GM13976 (cell line): ENCODE measurements at places on chromosomes 7 and 10.

- no peak for DNase-seq
These were observed 361.3 kb upstream of the MKI67 start for GRCh38 chr10:128487517-128487916.

- no peak for DNase-seq
These were observed 17.1 kb upstream of the SEPHS1 start for GRCh38 chr10:13365243-13365642.

DNA sequence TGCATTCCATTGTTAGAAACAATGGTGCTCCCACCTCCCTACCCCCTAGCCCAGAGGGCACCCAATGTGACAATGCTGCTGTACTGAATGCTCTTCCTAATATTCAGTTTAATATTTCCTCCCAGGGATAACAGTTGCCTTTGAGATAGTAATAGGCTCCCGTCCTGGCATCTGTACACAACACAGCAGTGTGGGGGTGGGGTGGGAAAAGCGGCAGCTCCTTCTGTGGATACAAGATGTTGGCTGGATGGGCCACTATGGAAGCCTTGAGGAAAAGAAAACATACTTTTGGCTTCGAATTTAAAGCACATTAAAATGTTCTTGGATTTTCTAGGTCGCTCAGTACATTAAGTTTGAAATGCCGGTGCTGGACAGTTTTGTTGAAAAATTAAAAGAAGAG lies 9.2 kb upstream of the ZNF22 start:
- DNase-seq: no peak

DNA sequence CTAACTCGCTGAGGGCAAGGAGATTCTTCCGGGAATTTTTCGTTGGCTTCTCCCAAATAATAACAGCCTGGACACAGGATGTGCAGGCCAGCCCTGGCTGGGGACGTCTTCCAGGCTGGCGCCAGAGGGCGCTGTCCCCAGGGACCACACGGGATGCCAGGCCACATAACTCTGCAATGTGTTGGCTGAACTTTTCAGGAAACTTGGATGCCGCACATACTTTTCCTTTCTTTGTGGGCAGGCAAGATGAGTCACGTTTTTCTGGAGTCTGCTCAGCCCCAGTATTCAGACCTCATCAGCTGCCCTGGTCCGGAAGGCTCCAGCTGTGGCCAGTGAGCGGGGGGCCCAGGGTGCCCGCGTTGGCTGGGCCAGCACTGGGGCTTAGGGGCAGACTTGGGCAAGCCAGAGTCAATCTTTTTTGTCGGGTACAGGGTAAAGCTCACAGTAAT lies 122.7 kb downstream of the PRKAG2 start:
- peak; percentile 75 for DNase-seq

DNA sequence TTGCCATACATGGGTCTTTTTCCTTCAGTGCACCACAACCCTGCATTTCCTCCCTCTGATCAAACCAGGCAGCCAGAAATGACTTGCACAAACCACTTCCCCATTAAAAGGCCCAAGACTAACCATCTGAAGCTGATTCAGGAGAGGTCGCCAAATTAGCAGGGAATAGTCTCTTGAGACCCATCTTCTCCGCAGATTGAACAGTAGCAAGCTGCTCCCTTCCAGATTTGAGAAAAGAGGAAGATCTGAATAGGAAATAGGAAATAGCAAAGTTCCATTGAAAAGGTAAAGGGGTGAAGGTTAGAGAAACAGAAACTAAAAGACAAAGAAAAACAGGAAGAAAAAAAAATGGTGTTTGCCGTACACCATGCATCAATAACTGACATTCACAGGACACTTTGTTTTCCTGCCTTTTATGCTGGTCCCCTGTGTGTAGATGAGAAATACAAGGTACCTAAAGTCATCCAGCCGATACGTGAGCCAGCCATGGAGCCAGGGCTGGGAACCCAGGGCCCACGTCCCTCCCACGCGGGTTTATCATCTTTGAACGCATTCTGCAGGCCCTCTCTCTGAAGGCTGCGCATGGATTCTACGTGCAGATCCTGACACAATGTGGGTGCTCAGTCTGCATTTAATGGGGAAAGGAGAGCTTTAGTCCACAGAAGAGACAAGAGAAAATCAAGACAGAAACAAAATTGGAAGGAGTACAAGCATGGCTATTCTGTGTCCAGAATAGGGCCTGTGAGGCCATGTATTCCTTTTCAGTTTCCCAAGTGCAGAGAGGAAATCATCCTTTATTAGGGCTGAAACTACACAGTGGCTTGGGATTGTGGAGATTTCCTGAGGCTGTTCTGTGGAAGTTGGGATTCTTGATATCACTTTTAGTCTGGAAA lies 268.4 kb upstream of the NPVF start:
- DNase-seq: peak; percentile 36

GRCh38 chr10:26090762-26091161 lies 125.8 kb upstream of the GAD2 start:
- no peak for DNase-seq

DNA sequence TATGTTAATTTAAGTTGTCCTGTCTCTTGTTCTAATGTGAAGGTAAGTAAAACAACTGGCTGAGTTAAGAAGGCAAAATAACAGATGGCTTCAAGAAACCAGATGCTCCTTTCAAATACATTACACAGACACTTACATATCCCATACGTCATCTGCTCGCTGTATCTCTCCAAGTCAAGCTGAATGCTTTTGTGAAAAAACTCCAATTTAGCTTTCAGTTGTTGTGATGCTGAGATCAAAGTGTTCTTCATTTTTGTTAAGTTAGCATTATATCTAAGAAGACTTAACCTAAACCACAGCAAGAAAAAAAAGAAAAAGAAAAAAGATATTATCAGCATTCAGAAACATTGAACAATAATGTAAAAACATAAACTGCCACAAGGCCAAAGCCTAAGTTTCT lies 18.5 kb upstream of the ERLIN1 start:
- no peak for DNase-seq

- no peak for DNase-seq
These were observed 354 bp upstream of the FERD3L start for GRCh38 chr7:19145434-19146115.

- no peak for DNase-seq
These were observed 48.5 kb downstream of the FEZF1 start for GRCh38 chr7:122256046-122256445.

DNA sequence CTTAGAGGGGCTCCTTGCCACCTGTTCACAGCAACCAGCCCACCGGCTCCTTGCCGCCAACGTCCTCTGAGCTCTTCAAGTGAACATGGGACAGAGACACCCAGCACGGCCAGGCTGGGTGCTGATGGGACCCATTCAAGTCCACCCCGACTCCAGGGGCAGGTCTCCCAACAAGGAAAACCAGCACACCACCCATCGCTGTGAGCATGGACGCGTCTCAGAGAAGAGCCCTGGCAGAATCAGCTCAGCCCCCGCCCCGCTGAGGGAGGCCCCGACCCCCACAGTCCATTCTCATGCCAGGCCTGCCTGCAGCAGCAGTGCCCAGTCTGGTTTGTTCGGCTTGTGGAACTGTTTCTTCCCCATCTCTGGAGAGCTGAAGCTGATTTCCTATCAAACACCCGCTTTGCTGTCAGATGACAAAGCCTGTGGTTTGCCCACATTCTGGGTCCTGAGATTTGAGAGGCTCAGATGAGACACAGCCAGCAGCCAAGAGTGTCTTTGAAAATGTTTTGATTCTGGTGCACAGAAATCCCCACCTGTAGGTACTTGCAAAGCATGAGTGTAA lies 216.6 kb downstream of the ZMYND11 start:
- no peak for DNase-seq

- no peak for DNase-seq
These were observed 57.6 kb upstream of the PDZD8 start for GRCh38 chr10:117432866-117433265.

- no peak for DNase-seq
These were observed 82.5 kb downstream of the TMEM178B start for GRCh38 chr7:141156407-141156806.

- DNase-seq: no peak
These were observed 140.3 kb upstream of the PFKP start for GRCh38 chr10:2926918-2927660.

GRCh38 chr7:150847536-150847935 lies 4.8 kb upstream of the AOC1 start:
- no peak for DNase-seq

GRCh38 chr10:114357515-114357996 lies 46.7 kb downstream of the AFAP1L2 start:
- no peak for DNase-seq

DNA sequence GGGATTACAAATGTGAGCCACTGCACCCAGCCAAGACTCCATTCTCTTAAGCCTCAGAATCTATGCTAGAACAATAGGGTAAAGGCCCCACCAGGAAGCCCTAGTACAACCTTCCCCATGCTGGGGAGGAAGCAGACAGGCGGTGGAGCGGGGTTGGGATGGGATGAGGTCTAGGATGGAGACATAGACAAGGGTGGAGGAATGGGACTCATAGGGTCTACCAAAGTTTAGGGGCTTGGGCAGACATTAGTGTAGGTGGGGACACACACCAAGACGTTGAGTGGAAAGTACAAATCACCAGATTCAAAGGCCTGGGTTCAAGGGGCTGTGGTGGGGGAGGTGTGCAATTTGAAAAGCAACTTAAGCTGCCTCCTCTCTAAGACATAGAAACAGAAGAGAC lies 19.3 kb downstream of the PRSS2 start:
- no peak for DNase-seq

DNA sequence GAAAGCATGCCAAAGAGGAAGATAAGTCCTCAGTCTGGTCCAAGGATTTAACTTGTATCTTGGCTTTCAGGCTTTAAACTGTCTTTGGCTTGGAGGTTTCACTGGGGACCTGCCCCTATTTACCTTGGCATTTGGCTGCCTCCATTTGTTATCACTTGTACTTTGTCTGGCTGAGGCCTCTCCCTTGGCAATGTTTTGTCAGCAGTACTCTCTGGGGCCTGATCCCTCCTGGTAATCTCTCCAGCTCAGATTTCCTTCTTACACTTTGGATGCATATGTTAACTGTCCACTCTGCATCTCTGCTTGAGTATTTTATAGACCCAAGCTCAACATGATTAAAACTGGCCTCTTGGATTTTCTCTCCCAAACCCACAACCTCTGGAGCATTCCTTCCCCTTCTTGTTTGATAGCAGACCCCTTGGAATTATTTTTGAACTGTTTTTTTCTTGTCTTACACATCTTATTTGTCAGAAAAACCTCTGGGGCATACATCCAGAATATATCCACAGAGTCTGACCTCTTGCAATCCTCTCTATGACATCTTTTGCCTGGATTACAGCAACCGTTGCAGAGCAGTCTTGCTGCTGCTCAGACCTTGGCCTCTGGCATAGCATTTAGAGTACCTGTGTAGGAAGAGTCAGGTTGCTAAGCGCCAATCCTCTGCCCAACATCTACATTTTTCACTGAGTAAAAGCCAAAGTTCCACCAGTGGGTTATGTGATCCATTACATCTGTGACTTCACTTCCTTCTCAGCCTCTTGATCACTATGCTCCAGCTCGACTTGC lies 35.2 kb downstream of the ZNF487 start:
- DNase-seq: no peak

DNA sequence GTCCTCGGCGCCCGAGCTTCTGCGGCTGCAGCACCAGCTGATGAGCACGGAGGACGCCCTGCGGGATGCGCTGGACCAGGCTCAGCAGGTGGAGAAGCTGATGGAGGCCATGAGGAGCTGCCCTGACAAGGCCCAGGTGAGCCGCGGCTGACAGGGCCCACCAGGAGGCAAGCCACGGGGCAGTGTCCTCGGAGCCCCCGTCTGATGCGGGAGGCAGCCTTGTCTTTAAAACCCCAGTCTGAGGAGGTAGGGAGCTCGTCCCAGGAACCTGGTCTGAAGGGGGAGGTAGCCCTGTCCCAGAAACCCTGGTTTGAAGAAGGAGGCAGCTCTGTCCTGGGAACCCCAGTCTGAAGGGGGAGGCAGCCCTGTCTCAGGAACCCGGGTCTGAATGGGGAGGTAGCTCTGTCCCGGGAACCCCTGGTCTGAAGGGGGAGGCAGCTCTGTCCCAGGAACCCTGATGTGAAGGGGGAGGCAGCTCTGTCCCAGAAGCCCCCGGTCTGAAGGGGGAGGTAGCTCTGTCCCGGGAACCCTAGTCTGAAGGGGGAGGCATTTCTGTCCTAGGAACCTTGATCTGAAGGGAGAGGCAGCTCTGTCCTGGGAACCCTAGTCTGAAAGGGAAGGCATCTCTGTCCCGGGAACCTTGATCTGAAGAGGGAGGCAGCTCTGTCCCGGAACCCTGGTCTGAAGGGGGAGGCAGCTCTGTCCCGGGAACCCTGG lies 53.1 kb upstream of the GTF2IRD1 start:
- peak; percentile 40 for DNase-seq

GRCh38 chr7:100880645-100881044 lies 5.7 kb downstream of the SRRT start:
- DNase-seq: no peak

DNA sequence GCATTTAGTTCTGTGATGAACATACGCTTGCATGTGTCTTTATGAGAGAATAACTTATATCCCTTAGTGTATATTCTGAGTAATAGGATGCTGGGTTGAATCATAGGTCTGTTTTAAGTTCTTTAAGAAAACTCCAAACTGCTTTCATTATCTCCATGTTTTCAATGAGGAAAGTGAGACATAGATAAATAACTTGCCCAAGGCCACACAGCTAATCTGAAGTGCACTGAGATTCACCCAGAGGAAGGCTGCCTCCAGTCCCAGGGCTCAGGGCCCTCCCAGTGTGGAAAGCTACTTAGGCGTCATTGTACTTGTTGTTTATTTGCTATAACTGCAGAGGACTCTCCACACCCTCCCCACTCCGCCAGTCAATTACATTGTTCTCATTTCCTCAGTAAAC lies 126.7 kb downstream of the INHBA start:
- no peak for DNase-seq

DNA sequence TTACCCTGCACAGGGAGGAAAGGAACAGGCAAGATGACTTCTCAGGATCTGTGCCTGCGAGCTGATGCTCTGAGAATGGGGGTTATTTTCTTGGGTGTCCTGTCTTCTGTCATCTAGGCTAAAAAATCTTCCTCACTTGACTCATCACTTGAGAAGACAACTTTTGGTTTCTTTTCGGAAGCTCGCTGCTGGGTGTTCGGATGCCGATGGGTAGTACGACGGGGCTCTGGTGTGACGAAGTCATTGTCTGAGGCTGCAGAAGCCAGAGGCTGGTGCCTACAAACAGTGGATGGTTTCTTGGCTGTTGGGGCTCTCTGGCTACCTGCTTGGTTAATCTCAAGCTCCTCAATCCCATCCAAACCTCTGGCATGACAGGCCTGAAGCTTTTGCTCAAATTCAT lies 92.2 kb downstream of the NPSR1 start:
- DNase-seq: no peak

DNA sequence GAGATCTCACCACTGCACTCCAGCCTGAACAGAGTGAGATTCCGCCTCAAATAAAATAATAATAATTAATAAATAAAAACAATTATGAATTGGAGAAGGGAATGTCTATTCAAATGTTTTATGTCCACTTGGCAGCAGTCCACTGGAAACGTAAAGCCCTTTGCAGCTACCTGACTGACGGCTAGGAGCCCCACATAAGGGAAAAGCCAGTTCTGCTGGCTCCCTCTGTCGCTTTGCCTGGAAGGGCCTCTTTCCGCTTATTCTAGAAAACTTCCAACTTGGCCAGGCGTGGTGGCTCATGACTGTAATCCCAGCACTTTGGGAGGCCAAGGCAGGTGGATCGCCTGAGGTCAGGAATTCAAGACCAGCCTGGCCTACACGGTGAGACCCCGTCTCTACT lies 6.1 kb upstream of the TNS3 start:
- no peak for DNase-seq
